ENCODE measurements at places on chromosomes 5 and 9. TPM values are rescaled to one million over a fixed set of nuclear protein-coding genes. Genes with fewer than 3 reads are reported as not detected.

Gene SAXO1
- total RNA-seq: not detected

Gene PLPPR1
- total RNA-seq: not detected

Gene MLANA
- total RNA-seq: not detected

Gene FGFR4
- total RNA-seq: 2.1 TPM

Gene GFPT2
- total RNA-seq: 3.9 TPM

Gene PWWP2A
- 12.4 TPM for total RNA-seq

Gene GTF2H2
- total RNA-seq: 20.9 TPM

Gene LCN9
- not detected for total RNA-seq

Gene SNX24
- total RNA-seq: 15.1 TPM

Gene CDH9
- total RNA-seq: not detected

Gene HDAC3
- total RNA-seq: 66.1 TPM

Gene RABL6
- 86.5 TPM for total RNA-seq

Gene FBLL1
- not detected for total RNA-seq

Gene POC5
- total RNA-seq: 6.5 TPM

Gene ANKH
- 12.7 TPM for total RNA-seq

Gene RNF180
- 1.9 TPM for total RNA-seq

Gene HTR4
- not detected for total RNA-seq

Gene SPINK1
- not detected for total RNA-seq

Gene C5orf15
- total RNA-seq: 40.1 TPM

Gene SH3RF2
- total RNA-seq: 19.2 TPM

Gene TXNDC8
- total RNA-seq: not detected

Gene RNF183
- total RNA-seq: 0.21 TPM

Gene RANBP3L
- not detected for total RNA-seq

Gene RABGAP1
- total RNA-seq: 15.2 TPM

Gene SPINK5
- 62.8 TPM for total RNA-seq

Gene BTNL8
- total RNA-seq: not detected

Gene QRFP
- not detected for total RNA-seq

Gene ACOT12
- total RNA-seq: not detected

Gene PTGES
- 40.9 TPM for total RNA-seq

Gene C9orf72
- 9.0 TPM for total RNA-seq

Gene KIF12
- 1.1 TPM for total RNA-seq

Gene SV2C
- total RNA-seq: 0.14 TPM

Gene FAM153A
- not detected for total RNA-seq

Gene WDR31
- 0.33 TPM for total RNA-seq

Gene RFX3
- total RNA-seq: 0.93 TPM

Gene CENPH
- total RNA-seq: 45.1 TPM

Gene ELOVL7
- 3.2 TPM for total RNA-seq

Gene PRSS3
- total RNA-seq: 77.0 TPM

Gene CCL27
- total RNA-seq: not detected

Gene MYMK
- not detected for total RNA-seq

Gene PHF24
- under 0.01 TPM for total RNA-seq

Gene ECM2
- total RNA-seq: not detected

Gene PCDHB6
- 0.14 TPM for total RNA-seq

Gene IRX4
- total RNA-seq: 23.0 TPM

Gene LRRC70
- 0.07 TPM for total RNA-seq

Gene PLCXD3
- total RNA-seq: not detected

Gene TLE1
- 30.2 TPM for total RNA-seq

Gene LCN15
- total RNA-seq: not detected

Gene GNPDA1
- total RNA-seq: 31.4 TPM

Gene HMGCS1
- total RNA-seq: 202 TPM

Gene SPATA31A3
- total RNA-seq: not detected

Gene IL13
- not detected for total RNA-seq

Gene LHX6
- total RNA-seq: not detected

Gene CDC20B
- total RNA-seq: not detected

Gene PCDHA10
- not detected for total RNA-seq

Gene OR13J1
- total RNA-seq: not detected

Gene SCGB3A2
- total RNA-seq: not detected

Data from airway epithelial cell (primary cell).